ENCODE measurements at places on chromosomes 3 and 15.

DNA sequence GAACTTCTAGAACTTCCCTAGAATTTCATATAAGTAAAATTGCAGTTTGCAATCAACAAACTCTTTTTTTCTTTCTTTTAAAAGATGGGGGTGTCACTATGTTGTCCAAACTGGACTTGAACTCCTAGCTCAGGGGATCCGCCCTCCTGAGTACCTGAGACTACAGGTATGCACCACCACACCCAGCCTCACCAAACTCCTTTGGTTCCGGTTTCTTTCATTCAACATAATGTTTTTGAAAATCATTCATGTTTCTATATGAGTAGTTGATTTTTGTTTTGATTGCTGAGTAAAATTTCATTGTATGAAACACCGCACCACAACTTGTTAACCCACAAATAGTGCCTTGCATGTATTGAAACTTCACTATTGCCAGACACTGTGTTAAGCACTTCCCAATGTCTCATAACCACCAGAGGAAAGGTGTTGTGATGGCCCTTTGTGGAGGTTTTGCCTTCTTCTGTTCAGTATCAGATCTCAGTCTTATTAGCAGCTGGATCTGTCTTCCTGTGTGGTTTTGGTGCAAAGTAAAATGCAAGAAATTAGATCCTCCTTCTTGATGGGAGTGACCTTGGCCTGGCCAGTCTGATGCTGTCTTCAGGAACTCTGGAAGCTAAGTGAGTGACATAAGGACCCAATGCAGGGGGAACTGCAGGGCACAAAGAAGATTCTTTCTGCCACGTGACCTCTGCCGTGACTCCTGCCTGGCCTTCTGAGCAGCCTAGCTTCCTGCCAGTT lies 78.8 kb upstream of the UBE2E1 start:
- DNase-seq = no peak

DNA sequence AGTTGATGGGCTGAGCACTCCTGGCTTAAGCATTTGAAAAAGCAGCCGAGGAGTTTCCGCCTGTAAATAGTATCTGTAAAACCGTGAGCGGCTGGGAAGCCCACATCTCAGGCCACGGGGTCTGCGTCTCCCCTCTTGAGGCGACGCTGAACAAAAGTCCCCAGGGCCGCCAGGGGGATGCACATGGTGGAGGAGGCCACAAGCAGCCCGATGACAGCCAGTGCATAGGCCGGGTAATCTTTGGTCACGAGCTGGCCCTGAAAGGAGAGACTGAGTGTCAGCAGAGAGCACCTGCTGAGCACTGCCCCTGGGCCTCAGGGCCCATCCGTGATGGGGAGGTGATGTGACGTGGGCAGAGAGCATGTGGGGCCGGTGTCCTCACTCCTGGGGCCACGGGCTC lies 37.5 kb downstream of the SLC6A20 start:
- no peak for DNase-seq

GRCh38 chr3:43249405-43249804 lies 36.9 kb upstream of the SNRK start:
- no peak for DNase-seq

DNA sequence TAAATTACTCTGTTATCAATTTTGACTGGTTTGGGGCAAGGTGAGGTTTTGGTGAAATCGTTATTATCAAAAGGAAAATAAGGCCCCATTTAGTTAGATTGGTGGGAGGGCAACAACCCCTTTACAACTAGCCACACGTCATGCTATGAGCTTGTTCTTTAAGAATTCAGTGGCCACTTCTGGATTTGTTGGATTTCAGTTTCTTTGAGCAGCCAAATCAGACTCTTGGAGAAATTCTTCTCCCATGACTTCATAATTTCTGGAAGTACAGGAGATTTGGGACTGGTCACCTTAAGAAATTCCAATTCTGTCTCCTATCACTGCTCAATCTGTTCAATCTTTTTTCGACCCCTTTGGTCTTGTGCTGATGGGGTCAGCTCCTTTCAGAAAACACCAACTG lies 14.8 kb upstream of the WNT5A start:
- no peak for DNase-seq

Data from activated CD4-positive, alpha-beta T cell treated with anti-CD3 and anti-CD28 coated beads, Interleukin-2, amount 50 U/mL, for 4 hours (primary cell).